ENCODE measurements at places on chromosomes 4 and X.
A peak's percentile ranks its signal among the peaks of the same experiment; 100 is the strongest.

- DNase-seq = no peak
These were observed 334.4 kb downstream of the UNC5C start for GRCh38 chr4:95214408-95214807.

DNA sequence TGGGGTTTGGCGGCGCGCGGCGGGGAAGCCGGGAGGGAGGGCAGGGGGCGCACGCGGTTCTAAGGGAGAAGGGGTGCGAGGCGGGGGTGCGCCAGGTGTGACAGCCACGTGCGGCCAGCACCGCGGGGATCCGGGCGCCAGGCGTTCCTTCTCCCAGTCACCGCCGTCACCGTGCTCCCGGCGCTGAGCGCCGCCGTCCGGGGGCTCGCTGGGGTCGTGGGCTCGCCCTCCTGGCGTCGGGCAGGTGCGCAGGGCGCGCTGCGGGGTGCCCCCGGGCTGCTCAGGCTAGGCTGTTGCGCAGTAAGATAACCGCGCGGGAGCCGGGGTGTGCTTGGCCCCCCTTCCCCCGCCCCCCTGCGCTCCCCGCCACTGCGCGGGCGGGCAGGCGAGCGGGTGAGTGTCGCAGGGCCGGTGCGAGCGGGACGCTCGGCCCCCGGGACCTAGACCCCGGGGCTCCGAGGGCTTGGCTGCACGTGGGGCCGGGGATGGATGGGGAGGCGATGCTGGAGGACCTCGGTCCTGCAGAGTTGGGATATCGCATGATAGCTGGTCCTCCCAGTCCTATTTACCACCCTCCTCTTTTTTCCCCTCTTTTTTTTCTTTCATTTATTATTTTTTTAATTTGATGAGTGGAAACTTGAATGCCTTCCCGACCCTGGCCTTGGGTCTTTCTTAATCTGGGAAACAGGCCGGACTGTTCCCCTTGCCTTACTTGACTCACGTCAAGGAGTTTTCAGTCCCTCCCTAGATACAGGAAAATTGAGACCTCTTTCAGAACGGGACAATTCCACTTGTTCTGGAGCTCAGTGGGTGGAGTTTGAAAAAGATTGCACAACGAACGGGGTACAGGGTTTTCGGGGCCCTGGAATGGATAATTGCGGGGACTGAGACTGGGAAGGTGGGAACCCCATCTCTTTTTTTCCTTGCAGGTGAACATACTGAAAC lies 797 bp downstream of the TXLNG start:
- peak; percentile 33 for DNase-seq

DNA sequence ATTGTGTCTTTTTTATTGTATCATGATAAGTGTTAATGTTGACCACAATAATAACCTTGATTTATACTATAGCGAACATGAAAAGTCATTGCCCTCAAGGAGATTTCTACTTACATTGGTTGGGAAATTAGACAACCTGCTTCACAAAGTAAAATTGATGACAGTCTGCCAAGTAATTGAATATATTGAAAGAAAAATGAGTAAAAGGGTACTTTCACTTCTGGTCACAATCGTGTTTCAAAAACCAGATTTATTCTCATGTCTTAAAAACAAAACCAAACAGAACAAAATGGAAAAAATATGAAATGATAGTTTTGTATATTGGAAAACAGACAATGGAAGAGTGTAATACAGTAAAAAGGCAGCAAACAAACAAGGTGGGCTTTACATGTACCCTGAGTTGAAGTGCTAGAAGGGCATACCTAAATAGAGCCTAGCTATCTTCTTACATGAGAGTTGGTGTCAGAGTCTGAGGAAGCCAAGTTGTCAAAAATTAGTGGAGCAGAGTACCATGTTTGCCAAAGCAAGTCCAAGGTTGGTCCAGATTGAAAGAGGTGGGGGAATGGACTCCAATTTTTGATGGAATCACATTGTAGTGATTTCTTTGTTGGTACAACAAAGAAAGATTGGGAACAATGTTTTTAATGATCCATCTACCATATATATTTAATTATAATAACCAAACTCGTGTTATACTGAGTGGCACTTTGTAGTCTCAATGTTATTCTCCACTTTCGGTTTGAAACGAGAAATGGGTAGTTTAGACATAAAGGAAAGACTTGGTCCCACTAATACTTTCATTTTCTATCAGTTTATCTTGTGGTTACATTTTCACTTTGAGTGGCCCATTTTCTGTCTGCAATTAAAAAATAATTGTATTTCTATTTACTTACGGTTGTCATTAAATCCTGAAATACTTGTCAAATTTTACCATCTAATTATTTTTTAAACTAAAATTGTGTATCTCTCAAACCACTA lies 775.6 kb downstream of the STIM2 start:
- no peak for DNase-seq

- no peak for DNase-seq
These were observed 13.7 kb downstream of the CTAG1A start for GRCh38 chrX:154598656-154599055.

- no peak for DNase-seq
These were observed 154.1 kb upstream of the PPP3CA start for GRCh38 chr4:101501421-101501820.

DNA sequence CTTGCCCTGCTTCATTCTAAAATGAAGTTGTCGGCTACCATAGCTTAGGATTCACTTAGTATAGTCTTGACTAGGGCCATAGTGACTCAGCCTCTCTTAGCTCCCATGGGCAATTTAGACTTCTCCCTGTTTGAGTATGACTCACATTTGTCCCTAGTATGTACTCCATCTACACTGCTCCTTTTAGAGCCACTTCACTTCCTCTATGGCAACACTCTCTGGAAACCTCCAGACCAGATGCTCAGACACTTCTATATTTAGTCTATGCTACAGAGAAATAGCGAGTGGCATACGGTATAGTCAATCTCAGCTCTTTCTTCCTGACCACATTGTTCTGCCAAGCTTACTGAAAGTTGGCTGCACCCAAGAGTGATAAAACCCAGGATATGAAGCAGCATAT lies 11.2 kb downstream of the MEPE start:
- no peak for DNase-seq

- no peak for DNase-seq
These were observed 53.4 kb downstream of the LDB2 start for GRCh38 chr4:16844816-16845586.

DNA sequence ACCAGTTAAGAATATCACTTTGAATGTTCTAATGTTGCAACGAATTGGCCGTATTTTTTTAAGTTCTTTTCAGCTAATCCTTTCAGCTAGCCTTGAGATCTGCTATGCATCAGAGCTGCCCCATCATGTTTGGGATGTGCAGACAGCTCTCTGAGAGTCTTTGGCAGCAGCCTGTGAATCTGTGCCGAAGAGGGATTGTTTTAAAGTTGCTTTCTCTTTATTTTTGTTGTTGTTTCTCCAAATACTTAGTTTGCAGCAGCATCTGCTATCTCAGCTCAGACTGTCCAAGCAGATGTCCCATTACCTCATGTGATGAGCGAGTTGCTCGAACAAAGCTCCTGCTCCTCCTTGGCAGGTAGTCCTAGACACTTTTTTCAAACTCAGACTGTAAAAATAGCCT lies 1002.5 kb upstream of the INTU start:
- no peak for DNase-seq

DNA sequence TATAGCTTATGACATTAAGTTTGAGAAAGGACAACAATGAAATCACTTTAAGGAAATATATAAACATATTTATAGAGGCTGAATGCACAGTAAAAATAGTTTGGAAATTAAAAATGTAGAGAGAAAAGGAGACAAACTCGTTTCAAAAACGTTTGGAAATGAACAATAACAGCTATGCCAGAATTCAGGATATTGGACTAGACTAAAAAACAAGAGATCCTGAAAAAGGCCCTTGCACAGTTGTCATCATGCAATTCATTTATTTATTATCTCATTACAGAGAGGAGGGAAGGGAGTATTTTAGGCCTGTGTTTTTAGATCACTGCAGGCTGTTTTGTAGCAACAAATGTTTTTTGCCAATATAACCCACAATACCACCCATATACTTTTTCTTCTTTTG lies 527.2 kb downstream of the ADGRL3 start:
- no peak for DNase-seq

DNA sequence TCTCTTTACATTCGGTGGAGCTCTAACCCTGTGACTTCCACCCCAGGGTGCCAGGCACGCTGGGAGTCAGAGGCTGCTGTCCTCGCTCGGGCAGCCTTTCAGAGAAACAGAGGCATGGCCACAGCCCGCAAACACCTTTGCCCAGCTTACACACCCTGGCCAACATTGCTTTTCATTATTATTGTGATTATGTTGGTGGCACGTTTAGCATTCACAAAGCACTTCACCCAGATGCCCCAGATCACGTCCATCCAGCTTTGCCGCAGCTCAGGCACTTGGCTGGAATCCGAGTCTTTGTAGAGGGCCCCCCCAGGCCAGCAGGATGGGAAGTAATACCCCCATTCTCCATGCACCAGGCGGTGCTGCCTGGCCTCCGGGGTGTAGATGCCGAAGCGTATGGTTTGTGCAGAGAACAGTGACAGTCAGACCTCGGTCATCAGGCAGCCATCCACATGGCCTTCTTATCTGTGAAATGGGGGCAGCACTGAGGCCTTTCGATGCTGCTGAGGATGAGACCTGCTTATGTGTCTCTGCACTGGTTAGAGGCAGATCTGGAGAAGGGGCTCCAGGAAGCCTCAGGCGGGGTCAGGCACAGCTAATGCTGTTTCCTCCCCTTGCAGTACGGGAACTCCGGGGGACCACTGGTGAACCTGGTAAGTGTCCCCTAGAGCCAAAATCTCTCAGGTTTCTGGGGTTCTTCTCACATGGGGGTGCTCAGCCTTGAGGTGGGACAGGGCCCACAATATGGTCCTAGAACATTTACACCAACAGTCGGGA lies 22.3 kb downstream of the HTRA3 start:
- no peak for DNase-seq

DNA sequence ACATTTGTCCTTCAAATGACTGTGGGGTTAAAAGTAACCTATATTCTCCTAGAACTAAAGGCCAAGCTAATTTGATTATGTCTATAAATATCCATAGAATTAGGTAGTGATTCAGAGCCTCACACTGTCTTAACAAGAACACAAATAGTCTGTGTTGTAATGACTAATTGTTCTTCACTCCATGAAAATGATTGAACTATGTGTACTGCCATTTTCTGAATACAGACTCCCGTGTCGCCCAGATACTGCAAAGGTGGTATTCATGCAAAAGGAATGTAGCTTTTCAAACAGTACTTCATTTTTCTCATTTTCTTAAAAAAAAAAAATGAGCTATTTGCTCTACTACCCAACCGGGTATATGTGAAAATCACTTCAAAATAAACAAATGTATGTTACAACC lies 11.3 kb upstream of the PHKA2 start:
- no peak for DNase-seq
